ENCODE measurements at places on chromosomes 4 and X. TPM values are rescaled to one million over a fixed set of nuclear protein-coding genes. Genes with fewer than 3 reads are reported as not detected.

- DNase-seq, result no peak
Observed at GRCh38 chr4:89364541-89364940, 56.9 kb upstream of the GPRIN3 start.

DNA sequence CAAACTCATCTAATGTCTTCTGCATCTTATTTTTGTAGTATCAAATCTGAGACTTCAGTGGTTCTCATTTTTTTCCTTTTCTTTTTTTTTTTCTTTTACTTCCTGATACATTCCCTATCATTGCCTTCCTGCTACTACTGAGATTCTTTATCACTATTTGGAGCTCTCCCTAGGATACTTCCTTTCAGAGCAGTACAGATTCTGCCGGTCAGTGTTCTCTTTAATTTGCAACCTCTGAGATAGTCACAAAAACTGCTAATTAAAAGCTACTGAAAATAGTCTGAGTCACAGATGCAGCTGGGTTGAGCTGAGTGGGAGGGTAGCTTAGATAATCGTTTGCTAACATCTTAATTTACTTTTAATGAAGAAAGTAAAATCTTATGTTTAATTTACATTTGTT, 1279.7 kb downstream of the ARAP2 start:
- no peak for DNase-seq

DNA sequence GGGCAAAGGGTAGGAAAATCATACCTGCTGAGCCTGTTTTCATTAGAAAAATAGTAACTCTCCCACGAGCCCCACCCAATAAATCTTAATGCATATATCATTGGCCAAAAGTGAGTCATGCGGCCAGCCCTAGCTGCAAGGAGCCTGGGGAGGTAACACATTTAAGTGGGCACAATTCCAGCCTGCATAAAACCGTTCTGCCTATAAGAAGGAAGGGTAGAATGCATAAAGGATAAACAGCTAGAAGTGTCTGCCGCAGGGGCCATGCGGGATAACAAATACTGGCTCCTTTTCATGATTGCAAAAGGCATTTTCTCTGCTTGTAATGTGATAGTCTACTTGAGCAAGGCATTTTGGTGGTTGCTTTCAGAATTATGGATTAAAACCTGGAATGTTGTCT, 37.1 kb downstream of the EFHC2 start:
- no peak for DNase-seq

DNA sequence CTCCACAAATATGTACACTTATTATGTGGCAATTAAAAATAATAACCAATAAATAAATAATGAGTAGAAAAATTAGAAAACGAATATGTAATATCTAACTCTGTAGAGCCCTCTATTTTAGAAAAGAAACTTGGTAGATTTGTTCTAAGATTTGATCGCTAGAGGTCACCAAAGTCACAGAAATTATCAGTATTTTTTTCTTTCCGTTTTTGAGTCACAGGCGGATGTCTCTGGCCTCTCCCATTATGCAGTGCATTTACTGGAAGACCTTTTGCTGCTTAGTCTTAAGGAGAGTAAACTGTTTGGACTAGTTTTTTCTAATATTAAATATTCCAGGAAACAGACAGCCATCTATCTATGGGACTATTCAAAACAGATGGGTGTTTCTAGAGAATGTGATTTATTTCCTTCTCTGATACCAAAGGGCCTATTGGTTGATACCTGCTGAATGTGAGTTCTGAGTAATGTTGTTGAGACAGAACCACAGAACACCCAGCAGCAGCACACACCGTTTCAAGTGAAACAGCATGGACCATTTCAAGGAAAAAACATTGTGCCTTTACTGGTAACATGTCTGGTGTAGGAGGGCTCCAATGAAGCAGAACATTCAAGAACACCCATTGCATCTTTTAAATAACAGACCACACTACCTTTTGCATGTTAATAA, 34.0 kb upstream of the GYPA start:
- DNase-seq, result peak; percentile 52

GRCh38 chrX:153786669-153787068, 5.8 kb downstream of the SRPK3 start:
- DNase-seq, result no peak

DNA sequence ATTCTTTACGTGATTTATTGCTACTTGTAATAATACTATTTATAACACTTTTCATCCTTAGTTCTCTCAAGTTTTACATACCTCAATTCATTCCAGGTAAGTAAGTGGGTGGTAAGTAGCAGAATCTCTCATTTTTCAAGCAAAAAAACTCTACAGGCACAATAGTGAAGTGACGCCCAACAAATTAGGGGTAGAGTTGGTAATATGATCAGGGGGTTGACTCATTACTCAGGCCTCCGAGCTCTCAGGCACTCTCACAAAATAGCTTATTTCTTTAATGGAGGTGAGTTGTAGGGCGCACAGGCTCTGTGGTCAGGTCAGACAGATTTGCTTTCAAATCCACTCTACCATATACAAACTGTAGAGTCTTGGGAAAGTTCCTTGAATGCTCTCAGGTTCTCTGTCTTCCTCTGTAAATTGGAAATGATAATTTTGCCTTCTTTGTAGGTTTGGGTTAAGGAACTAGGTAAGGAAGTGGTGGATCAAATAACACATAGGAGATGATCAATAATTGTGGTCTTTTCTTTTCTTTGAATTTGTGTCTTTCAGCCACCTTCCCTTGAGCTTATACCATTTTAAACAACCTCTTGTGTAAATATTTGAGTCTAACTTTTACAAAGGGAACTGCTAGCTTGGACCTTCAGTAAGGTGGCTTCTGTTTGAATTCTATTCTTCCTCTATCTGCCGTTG, 134.9 kb upstream of the LEF1 start:
- no peak for DNase-seq

Gene CPLX1
- polyA plus RNA-seq, result 1.0 TPM

Gene AKAP14
- 1.2 TPM for polyA plus RNA-seq

Measured in right lung (tissue), 10 donors.